Activated naive CD4-positive, alpha-beta T cell treated with Interleukin-2 at 50 U/mL for 16 hours (primary cell): ENCODE measurements at places on chromosomes 3 and 15.

GRCh38 chr3:123158330-123158729, 43.4 kb upstream of the SEC22A start:
- no peak for DNase-seq

- DNase-seq, result no peak
Observed at GRCh38 chr3:87958289-87958688, 100.5 kb downstream of the CGGBP1 start.

DNA sequence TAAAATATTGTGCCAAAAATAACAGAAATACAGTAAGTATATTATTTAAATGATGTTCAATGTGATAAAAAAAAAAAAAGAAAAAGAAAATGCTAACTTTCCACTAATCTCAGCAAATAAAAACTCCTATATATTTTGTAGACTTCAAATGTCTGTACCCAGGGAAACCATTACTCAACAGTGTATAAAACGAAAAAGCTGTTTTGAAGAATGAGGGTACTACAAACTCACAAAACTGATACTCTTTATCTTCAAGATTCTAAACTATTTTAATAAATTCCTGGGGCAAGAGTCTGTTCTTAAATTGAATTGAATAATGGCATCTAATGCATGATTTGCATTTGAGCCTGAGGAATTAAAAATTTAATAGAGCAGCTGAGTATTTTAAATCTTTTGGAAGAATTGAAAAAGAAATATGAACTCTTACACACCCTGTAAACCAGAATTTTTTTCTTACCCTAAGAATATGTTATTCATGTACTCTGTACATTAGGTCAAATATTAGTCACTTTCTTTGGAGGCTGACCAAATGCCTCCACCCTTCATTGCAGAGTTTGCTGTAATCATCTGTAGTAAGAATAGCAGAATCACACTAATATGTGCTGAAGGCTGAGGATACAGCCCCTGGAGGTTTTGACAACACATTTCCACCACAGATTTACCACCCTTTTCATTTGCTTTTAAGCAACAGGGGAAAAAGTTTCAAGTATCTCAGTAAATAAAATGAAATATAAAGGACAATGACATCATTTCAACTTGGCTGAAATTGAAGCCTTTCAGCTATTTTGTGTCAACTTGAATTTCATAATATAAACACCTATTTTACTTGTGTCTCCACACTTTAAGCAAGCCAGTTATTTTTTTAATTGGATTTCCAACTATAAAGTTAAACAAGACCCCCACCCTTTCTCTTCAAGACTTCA, 79.7 kb downstream of the FBN1 start:
- no peak for DNase-seq

DNA sequence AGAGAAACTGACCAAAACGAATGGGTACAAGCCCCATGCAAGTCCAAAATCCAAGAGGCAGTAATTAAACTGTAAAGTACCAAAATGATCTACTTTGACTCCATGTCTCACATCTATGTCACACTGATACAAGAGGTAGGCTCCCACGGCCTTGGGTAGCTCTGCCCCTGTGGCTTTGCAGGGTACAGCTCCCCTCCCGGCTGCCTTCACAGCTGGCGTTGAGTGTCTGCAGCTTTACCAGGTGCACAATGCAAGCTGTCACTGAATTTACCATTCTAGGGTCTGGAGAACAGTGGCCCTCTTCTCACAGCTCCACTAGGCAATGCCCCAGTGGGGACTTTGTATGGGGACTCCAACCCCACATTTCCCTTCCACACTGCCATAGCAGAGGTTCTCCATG, 308.6 kb downstream of the TBC1D5 start:
- DNase-seq, result no peak

GRCh38 chr15:29883126-29883525, 60.9 kb upstream of the TJP1 start:
- DNase-seq, result no peak

- DNase-seq, result no peak
Observed at GRCh38 chr3:101819649-101820206, 29.6 kb upstream of the NFKBIZ start.

GRCh38 chr3:20836801-20837200, 650.8 kb upstream of the SGO1 start:
- DNase-seq, result no peak

DNA sequence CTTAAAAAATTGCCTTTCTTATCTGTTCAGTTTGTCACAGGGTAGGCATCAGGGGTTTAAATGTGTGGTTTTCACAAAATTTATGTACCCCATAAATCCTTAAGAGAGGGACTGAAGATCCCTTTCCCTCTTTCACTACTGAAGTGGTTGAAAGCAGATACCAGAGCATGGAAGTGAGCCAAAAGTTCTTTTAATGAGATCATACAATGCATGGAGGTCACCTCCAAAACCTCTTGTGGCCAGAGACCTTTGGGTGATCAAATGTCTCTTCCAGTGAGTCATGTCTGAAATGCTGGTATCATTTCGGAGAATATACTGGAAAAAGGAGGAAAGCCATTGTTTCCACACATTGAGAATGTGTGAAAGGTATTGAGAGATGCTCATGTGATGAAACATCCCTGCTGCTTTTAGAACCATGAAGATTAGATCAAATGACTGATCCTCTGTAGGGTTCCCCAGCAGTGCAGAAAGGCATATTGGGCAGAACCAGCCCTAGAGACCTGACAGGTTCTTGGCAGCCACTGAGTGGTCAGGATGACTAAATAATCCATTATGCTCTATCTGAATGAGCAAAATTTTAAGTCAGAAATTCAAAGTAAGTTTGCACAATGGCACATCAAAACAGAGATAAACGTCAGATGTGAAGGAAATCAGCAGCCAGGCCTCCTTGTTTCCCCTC, 165.8 kb upstream of the SLC2A2 start:
- no peak for DNase-seq

- no peak for DNase-seq
Observed at GRCh38 chr15:67928666-67929065, 88.8 kb upstream of the RNU6-1 start.

DNA sequence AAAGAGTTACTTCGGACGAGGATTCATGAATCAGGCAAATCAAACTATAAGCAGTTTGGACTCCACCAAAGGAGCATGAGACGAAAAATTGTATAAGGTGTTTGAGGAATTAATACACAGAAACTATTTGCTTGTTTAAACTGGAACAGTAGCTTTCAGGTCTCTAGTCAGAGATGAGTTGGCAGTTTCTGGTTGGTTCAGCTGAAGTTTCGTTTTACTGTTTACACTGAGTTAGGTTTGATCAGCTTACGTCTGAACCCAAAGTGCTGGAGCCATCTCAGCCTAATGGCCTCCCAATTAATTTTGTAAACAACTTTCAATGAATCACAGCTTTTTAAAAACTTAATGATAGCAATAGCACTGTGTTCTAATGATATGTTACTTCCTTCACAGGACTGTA, 703.7 kb downstream of the NLGN1 start:
- DNase-seq, result no peak

- DNase-seq, result peak; percentile 69
Observed at GRCh38 chr3:122258757-122259371, 66.2 kb upstream of the CSTA start.

GRCh38 chr3:88151358-88151757, 1.6 kb downstream of the C3orf38 start:
- no peak for DNase-seq

GRCh38 chr15:59335207-59335786, 37.4 kb downstream of the MYO1E start:
- DNase-seq, result no peak

GRCh38 chr3:43405888-43406642, 119.7 kb downstream of the SNRK start:
- no peak for DNase-seq

DNA sequence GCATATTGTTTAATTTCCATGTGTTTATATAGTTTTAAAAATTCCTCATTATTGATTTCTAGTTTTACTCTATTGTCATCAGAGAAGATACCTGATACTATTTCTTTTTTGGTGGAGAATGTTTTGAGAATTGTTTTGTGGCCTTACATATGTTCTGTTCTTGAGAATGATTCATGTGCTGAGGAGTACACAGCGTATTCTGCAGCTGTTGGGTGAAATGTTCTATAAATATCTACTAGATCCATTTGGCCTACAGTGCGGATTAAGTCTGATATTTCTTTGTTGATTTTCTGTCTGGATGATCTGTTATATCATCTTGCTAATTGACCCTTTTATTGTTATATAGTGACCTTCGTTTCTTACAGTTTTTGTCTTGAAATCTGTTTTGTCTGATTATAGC, 109.7 kb downstream of the UBE2E2 start:
- no peak for DNase-seq

DNA sequence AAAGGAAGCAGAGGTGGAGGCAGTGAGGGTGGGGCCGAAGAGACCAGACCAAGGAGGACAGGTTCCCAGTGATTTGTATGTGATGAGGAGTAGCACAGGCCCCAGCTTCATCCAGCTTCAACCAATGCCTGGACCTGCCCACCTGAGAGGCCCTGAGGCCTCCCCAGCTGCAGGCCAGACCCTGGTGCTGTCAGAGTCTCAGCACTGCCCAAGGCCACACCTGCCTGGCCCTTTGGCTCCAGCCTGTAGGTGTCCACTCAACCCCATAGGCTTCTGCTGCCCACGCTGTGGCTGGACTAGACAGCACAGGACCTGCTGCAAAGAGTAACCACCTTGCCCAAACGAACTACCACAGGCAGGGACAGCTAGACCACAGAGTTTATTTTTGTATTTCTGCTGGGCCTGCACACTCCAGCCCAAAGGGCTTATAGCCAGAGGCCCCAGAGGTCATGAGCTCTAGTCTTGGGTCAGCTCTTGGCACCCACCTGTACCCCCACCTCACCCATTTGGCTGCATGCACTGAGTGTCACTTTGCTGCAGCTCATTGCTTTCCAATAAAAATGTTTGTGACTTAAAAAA, 81.9 kb upstream of the CDV3 start:
- no peak for DNase-seq

- no peak for DNase-seq
Observed at GRCh38 chr3:119826711-119827608, 45.1 kb downstream of the NR1I2 start.

GRCh38 chr3:194540274-194540905, 53.6 kb upstream of the ATP13A3 start:
- DNase-seq, result no peak

GRCh38 chr3:191566469-191566868, 105.5 kb downstream of the PYDC2 start:
- no peak for DNase-seq

DNA sequence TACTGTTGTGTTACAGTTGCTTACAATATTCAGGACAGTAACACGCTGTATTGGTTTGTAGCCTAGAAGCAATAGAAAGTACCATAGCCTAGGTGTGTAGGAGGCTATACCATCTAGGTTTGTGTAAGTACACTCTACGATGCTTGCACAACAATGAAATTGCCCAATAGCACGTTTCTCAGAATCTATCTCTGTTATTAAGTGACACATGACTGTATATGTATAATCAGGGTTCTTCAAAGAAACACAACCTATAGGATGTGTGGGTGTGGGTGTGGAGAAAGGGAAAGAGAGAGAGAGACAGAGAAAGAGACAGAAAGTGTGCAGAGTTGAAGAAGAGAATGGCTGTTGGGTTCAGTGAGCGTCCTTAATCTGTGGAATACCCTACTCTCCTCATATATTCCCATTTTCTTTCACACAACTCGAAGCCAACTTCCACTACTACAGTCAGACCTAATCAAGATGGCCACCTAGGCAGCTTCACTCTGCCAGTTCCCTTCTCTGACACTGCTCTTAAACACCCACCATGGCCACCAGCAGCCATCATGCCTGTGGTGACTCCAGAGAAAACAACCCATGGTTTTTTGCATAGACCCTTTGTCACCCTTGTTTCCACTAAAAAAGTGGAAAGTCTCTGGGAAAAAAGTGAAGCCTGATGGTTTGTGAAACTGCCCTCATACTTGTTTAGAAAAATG, 5.8 kb upstream of the PPP4R2 start:
- no peak for DNase-seq

DNA sequence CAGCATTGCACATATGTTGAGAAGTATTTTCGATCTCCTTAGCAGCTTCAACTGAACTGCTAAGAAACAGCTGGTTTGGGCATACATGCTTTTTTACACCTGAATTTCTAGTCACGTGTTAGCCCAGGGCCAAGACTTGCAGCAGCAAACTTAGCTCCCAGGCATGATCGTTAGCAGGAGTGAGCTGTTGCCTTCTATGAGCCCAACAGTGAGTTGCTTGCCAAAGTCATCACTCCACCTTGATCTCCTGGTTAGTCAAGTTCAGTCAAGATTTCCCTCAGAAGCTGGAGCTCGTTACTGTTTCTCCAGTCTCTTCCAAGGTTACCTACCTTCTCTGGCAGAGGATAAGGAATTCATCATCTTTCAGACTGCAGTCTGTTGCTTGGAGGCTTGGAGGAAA, 100.4 kb upstream of the SEMA6D start:
- no peak for DNase-seq

- no peak for DNase-seq
Observed at GRCh38 chr3:170961616-170962400, 53.4 kb upstream of the EIF5A2 start.

DNA sequence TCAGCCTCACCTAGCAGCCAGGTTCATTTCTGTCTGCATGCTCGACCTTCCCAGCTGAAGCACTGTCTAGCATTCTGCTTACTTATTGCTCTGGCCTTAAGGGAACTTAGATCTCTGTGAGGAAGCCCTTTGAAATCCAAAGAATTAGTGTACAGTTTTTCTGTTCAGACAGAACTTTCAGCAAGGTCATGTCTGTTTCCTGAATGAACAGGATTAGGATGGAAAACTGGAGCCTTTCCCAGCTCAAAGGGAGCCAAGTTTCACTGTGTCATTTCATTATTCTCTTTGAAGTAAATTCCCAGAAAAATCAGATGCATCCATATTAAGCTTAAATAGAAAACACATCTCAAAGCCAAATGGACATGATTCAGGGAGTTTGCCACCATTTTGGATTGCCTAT, 457.3 kb upstream of the KCNMB2 start:
- no peak for DNase-seq

GRCh38 chr15:78739206-78739605, 72.1 kb downstream of the ADAMTS7 start:
- no peak for DNase-seq

- DNase-seq, result no peak
Observed at GRCh38 chr3:126121632-126122031, 37.7 kb upstream of the SLC41A3 start.

DNA sequence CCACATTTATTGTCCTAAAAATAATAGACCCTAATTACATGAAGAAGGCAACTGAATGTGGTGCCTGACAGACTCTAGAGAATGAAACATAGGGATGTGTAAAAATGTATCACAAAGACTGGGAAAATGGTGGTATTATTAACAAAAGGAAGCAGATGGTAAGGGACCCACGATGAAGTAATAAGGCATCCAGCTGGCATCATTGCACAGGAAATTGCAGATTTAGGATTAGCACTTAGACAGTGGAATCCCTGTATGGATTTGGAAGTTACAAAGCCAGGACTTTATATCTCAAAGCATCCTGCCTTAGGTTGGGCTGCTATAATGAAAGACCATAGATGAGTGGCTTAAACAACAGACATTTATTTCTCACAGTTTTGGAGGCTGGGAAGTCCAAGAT, 104.3 kb downstream of the PPM1L start:
- DNase-seq, result no peak

DNA sequence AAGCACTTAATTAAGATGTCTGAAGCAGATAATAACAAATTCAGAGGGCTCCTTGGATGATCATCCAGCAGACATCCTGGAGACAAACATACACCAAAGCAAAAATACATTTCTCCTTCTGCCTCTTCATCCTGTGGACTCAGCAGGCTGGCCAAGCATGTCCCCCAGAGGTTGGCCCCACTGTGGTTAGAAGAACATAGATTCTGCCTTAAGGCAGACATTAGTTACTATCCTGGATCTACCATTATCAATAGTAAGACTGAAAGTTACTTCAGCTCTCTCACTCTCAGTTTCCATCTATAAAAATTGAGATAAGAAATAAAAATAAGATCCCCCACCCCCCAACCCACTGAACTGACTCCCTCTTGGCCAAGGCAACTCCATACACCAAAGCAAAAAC, 28.6 kb upstream of the TGFBR2 start:
- DNase-seq, result no peak
